Activated CD4-positive, alpha-beta memory T cell treated with anti-CD3 and anti-CD28 coated beads, Interleukin-2, amount 10 ng/mL, durations not matched to agents 7 days and 5 days (primary cell): ENCODE measurements at places on chromosomes 5 and 9.

DNA sequence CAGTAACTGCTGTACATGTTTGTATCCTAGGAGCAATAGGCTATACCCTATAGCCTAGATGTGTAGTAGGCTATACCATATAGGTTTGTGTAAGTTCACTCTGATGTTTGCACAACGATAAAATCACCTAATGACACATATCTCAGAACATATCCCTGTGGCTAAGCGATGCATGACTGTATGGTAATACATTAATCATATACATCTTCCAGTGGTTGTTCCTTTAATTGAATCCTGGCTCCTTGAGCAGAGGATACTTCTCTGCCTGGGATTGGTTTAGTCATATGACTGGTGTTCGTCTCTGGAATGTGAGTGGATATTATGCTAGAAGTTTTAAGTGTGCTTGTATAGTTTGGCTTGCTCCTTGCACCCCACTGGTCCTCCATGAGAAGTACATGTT, 425.8 kb downstream of the MAN2A1 start:
- DNase-seq = no peak

GRCh38 chr9:922171-922570, 54.3 kb upstream of the DMRT3 start:
- no peak for DNase-seq

DNA sequence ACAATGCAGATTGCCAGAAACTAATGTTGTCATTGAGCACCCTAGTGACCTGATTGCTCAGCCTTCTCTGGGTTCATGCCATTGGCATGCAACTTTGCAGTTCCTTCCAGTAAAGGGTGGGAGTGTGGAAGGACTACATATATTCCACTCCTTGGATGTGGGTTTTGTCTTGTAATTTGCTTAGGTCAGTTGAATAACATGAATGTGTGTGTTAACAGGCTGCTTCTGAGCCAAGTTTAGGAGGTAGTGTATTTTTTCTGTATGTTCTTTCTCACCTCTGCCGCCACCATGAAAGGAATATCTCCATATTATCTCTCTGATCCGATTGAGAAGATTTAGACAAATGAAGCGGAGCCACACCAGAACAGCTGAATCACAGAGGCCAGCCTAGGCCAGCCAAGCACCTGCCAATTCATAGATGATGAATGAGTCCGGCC, 1929.6 kb upstream of the CDH6 start:
- no peak for DNase-seq

DNA sequence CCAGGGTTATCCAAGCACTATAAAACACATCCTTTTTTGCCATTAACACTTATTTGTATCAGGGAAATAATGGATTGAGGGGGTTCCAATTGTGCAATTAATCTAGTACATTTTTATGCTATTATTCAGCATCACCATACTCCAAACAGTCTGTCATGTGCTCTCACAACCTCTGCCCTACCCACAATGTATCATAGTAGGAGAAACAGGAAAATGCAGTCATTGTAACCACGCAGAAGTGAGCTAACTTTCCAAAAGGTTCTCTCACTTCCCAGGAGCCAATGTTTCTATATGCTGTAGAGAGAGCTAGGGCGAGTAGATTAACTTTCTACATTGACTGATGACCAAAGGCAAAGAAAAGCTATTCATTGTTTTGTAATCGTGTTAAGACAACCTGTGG, 29.8 kb downstream of the DAB2 start:
- DNase-seq = no peak

GRCh38 chr9:77848897-77849296, 182.7 kb downstream of the GNAQ start:
- DNase-seq = no peak
